ENCODE measurements at places on chromosomes 2 and 18.

- no peak for DNase-seq
These were observed 277.0 kb upstream of the MAP2 start for GRCh38 chr2:209146682-209147320.

DNA sequence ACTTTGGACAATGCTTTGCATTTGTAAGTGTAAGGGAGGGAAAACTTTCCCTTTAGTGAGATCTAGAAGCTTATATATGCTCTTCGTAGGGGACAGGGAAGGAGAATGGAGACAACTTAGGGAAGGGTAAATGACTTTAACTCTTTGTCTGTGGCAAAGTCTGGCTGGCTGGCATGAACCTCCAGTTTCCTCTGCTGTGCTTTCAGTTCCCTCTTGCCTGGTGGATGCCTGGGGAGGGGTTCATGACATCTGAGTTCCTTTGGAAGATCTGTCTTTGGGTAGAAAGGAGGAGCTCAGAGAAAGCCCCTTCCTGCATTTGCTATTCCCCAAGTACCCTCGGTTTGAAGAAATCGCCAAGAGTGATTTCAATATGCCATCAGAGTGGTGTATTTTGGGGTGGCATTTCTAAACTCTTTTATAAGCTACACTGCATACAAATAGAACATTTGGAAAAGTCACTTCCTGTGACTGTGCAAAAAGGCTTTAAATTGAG is 143.6 kb downstream of the VAPA start:
- DNase-seq = no peak

DNA sequence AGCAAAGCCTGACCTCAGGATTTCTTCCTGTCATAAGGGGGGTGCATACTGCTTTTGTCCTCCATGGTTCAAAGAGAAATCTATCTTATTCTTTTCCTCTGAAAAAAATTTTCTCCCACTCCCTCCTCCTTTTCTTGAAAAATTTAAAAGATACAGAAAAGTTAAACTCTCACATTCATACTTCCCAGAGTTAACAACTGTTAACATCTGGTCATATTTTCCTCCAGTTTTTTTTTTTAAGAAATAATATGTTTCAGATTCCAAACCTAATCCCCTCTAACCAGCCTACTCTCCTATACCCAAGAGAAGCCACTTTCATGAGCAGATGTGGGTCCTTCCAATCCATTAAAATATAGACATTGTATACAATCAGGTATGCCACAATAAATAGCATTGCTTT is 378.9 kb upstream of the HNRNPA3 start:
- DNase-seq = no peak

DNA sequence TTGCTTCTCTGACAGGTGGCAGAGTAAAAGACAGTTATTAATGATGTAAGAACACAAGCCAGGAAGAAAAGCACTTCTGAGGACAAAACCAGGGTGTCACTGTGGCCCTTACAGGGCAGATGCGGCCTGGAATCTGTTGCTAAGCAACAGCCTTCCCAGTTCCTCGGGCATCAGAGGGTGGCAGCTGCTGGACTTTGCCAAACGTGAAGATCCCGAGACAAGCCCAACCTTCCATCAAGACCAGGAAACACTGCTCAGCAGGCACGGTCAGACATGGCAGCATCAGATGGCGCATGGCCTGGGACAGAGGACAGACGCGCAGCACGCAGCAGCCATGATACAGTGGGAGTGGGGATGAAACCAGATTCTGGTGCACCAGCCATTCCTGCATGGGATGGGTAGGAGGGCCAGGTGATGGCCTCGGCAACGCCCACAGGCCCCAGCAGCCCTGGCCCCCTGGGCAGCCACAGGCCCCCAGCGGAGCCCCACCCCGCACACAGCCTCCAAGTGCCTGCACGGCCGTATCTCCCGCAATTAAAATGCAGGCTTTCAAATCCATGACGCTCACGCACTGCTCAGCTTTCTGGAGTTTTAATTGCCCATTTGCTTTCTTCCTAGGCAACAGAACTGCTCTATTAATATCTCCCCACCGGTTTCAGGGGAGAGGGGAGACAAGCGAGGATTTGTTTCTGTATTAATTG is 89.0 kb downstream of the EIPR1 start:
- no peak for DNase-seq

All from activated T-cell treated with anti-CD3 and anti-CD28 coated beads for 1 hour (primary cell).